ENCODE measurements at places on chromosomes 7 and 10.
A peak's percentile ranks its signal among the peaks of the same experiment; 100 is the strongest.

DNA sequence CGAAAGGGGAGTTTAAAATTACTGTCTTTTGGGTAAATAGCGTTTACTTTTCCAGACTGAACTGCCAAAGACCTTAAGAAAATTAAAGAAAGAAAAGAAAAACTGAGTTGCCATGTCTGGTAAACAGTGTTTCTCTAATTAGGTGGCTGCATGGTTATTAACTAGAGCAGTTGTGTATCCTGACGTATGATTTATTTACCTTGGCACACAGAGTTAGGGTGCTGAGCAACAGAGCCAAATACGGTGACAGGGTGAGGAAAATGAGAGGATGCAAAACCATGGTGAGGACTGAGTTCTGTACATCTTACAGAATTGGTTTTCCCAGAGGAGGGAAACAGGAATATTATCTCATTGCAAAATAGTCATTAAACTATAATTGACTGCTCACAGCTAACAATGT lies 546.4 kb upstream of the FZD8 start:
- peak; percentile 3 for DNase-seq

- DNase-seq: no peak
Measured at GRCh38 chr10:14567421-14567820, 207.3 kb downstream of the FAM107B start.

DNA sequence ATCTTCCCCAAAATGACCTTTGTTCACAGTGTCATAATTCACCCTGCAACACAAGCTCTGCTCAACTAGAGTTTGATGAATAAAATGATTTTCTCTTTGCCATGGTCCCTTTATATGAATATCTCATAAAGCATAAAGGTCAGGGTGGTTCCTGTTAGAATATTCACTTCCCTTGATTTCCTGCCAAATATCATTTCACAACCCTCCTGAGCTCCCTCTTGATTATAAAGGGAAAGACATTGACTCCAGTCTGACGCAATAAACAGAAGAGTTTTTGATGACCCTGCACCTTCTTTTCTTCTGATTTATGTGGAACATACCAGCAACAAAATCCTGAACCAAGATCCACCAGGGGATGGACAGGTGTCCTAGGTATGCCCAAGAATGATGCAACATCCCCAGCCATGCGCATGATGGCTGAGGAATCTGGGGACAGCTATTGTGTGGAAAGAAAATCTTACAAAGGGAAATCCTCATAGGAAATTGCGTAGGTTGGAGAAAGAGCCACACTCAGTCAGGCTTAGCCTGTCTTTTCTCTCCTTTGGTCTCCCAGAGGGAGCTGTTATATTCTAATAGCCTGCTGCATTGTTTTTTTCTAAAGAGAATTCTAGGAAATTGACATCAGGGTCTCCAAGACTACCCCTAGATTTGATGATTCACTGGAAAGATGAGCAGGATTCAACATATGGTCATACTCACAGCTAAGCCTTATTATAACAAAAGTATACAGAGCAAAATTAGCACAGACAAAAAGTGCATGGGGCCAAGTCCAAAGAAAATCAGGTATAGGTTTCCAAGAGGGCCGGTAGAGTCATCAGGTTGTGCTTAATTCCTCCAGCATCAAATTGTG lies 18.8 kb downstream of the IFIT3 start:
- DNase-seq: no peak

DNA sequence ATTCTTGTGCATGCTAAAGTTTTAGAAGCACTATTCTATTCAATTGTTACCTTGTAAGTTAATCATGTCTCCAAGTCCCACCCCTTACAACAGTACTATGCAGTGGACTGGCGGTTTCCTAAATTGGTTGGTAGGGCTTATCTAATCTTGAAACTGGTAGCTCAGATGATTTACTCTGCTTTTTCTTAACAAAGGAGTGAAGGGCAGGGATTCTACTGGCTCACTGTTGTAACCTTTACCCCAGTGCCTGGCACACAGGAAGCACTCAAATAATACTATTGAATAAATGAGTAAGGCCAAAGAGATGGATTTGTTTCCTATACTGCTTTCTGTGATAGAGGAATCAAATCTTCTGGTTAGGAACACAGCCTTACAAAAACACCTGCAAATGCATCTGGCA lies 46.0 kb upstream of the CYCS start:
- DNase-seq: no peak

GRCh38 chr10:93826355-93826754 lies 67.4 kb upstream of the SLC35G1 start:
- DNase-seq: peak; percentile 43

DNA sequence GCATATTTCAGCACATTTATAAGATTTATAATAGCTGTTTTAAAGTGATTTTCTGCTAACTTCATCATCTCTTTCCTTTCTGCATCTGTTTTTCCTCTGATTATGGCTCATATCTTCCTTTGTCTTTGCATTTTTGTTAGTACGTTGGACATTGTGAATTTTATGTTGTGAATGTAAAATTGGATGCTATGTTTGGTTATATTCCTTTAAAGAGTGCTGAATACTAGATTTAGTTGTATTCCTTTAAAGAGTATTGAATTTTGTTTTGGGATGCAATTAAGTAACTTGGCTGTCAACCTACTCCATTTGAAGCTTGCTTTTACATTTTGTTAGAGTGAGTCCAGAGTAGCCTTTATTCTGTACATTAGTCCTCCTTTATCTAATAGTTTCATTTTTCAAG lies 81.2 kb downstream of the ZNF777 start:
- no peak for DNase-seq

GRCh38 chr10:13773043-13773442 lies 186.3 kb downstream of the PRPF18 start:
- DNase-seq: no peak

- no peak for DNase-seq
Measured at GRCh38 chr7:47394216-47394615, 187.7 kb downstream of the TNS3 start.

DNA sequence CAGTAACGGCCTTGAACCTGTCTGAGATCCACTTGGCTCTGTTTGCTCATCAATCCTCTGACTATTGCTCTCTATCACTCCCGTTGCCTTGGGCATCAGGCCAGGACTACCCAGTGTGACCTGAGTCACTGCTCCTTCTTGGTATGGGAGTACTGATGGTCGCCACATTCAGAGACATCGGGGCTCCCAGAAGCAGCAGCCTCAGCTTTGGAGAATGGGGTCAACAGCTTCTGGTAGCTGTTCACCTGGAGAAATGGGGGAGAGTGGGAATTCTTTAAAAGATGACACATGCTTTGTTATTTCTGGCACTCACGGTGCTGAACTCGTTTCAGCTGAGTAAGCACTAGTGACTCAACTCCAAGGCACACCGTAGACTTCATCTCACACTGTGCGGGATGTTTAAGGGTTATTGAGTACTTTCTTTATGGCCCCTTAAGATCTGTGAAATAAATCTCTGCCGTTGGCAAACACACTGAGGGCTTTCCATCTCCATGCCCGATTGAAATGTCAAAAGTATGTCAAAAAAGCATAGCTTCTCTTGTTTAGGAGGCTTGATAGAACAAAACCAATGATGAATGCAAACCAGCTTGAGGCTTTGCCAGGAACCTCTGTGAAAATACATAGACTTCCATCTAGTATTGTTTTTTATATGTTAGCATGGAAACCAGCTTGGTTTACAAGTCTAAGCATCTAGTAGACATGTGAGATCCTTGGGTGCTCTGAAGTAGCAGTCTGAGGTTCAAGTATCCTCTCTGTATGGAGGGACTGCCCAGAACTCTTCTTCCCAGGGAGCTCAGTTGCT lies 333.1 kb downstream of the CXCL12 start:
- DNase-seq: peak; percentile 90

GRCh38 chr7:43495572-43495971 lies 87.3 kb upstream of the STK17A start:
- DNase-seq: no peak

- peak; percentile 79 for DNase-seq
Measured at GRCh38 chr10:51397695-51398094, 301.7 kb downstream of the CSTF2T start.

DNA sequence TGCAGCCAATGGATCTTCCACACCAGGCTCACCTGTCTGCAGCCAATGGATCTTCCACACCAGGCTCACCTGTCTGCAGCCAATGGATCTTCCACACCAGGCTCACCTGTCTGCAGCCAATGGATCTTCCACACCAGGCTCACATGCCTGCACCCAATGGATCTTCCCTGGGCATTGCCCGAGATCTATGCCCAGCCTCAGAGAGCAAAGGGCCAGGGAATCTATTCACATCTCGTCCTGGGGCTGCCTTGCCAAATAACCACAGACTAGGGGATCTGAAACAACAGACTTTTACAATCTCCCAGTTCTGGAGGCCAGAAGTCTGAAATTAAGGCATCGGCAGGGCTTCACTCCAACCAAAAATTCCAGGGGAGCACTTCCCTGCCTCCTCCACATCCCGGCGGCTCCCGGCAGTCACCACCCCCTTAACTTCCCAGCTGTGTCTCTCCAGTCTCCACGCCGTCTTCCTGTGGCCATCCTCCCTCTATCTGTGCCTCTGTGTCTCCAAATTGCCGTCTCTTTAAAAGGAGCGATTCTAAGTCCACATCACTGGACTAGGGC lies 92.4 kb upstream of the PPP2R2D start:
- no peak for DNase-seq

DNA sequence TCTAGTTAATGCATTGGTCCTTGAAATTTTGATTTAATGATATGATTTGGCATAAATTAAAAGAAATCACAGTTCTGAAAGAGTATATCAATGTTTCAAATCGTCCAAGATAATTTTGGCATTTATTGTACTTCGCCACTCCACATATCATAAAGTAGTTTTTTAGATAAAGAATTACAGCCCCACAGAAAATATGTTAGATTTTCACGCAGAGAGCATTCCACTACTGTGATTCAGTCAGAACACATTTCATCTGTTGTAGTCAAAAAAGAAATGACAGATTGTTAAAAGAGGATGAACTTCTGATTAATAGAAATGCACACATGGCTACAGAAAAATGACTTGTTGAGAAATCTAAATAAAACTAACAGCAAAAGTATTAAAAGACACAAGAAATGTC lies 1063.5 kb upstream of the LRRN3 start:
- no peak for DNase-seq

DNA sequence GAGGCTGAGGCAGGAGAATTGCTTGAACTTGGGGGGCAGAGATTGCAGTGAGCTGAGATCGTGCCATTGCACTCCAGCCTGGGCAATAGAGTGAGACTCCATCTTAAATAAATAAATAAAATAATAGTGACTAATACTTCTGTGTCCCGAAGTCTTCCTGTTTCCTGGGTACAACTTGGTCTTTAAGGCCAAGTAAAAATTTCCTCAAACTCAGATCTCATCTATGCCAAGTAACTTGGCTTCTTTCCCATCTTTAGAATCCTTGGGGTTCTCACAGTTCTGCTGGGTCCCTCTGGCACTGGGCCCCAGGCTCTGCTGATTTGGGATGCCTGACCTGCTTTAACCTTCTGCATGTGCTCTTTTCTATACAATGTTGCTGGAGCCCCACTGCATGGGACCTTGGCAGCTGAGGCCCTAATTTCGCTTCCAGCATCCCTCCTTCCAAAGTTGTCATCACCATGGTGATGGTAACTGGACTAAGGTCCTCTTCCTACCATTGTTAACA lies 22.7 kb upstream of the AKR1B10 start:
- no peak for DNase-seq

Data from astrocyte of the spinal cord (primary cell).